ENCODE measurements at places on chromosomes 6 and 20.

DNA sequence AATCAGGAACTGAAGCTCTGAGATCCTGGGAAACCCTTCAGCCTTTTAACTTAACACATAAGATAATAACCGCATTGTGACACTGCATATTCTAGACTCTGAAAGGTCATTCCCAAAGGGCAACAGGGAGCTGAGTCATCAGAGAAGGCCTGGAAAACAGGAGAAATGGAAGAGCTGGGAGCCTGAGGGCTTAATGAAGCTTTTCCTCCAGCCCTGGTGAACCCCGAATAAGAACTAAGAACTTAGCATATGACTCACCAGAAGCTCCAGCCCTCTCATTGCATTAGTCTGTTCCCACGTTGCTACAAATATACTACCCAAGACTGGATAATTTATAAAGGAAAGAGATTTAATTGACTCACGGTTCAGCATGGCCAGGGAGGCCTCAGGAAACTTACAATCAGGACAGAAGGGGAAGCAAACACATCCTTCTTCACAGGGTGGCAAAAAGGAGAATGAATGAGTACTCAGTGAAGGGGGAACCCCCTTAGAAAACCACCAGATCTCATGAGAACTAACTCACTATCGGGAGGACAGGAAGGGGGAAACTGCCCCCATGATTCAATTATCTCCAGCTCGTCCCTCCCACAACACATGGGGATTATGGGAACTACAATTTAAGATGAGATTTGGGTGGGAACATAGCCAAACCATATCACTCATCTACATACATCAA is 648.5 kb downstream of the TFAP2A start:
- peak; percentile 0 for DNase-seq

- no peak for DNase-seq
These were observed 159.0 kb downstream of the ZNF217 start for GRCh38 chr20:53434662-53435061.

DNA sequence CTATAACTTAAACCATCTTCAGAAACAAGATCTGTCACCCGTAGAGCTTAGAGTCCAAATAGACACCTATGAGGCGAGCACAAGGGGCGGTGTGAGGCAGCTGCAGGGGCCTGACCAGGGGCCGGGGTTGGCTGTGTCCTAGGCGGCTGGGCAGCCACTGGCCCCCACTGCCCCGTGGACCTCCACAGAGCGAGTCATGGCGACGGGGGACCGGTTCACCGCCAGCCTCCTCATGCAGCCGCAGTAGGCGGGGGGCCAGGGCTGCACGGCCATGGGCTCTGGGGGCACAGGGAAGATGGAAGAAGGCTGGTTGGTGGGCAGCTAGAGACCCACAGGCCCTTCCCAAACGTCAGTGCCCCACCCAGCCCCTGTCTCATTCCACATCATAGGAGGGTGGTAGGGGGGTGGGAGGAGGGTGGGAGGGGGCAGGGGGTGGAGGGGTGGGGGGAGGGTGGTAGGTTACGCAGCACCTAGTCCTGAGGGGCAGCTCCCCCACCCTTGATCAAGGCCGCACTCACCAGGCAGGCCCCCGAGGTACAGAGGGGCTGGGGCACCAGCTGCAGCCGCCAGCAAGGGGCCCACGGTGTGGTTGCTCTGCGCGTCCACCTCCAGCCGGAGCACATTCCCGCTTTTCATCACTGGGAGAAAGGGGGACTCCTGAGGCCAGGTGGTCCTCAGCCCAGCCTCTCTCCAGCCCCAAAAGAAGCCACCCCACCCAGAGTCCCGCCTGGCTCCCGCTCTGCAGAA is 6.6 kb downstream of the ADRM1 start:
- no peak for DNase-seq

DNA sequence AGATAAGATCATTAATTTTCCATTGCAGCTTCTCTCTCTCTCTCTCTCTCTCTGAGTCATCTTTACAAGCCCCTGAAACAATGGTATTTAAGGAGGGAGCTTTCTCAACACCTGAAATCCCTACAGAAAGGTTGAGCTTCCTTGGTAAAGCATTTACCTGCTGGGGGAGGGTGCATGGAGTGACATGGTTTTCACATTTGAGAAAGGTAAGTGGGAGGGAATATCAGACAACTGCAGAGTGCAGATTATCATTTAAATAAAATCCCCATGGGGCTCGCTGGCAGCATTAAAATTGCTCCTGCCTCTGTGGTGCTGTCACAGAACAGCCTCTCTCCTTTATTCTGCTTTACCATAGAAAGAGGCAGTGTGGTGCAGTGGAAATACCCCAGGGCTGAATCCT is 10.3 kb upstream of the PDYN start:
- no peak for DNase-seq

DNA sequence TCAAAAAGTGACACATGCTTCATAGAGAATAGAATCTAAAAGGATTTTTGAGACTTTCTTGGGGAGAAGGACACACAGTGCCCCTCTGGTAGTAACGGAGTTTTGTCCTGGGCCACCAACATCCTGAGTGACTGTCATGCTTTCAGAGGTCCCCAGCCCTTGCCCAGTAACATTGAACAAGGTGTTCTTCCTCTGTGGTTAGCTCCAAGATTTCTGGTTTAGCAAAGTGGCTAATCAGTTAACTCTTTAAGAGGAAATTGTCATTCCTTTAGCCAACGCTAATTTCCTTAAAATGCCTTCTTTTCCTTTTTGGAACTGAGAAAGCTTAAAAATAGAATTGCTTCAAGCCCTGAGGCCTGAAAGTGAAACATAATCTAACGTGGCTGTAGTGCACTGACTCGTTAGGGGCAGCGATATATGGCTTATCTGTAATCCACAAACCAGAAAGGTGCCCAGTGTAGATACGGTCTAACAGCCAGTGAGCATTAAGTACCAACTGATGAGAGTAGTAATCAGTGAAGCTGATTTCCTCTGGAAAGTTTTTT is 7.8 kb downstream of the E2F3 start:
- no peak for DNase-seq

DNA sequence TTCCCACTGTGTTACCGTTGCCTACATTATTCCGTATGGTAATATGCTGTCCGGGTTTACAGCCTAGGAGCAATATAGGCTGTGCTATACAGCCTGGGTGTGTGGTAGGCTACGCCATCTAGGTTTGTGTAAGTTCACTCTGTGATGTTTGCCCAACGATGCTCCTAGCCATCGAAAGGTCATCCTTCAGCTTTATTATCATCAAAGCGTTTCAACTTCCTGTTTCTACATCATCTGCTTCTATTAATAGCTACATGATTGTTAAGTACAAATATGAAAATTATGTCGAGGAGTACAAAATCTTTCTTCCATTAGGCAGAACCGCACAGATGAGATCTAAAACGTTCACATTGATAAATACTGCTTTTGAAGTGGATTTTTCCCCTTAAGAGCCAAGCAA is 69.9 kb downstream of the PPP1R14C start:
- no peak for DNase-seq

DNA sequence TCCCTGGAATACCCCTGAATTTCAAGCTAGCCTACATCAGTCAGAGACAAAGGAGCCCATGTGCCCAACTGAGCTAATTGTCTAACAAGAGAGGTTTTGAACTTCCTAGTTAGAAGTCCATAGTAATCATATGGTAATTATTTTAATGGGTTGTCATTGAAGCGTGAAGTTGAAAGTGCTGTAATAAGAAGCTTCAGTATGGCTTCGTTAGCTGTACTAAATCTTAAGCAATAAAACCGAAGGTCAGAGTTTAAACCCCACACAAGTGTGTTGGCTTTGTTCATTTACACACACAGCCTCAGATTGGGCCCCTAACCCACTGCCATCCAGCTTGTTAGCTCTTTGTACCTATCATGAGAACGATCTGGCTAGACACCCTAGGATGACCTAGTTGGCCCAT is 195.6 kb upstream of the RIN2 start:
- DNase-seq = no peak

GRCh38 chr20:53935344-53936084 is 134.9 kb downstream of the BCAS1 start:
- no peak for DNase-seq

DNA sequence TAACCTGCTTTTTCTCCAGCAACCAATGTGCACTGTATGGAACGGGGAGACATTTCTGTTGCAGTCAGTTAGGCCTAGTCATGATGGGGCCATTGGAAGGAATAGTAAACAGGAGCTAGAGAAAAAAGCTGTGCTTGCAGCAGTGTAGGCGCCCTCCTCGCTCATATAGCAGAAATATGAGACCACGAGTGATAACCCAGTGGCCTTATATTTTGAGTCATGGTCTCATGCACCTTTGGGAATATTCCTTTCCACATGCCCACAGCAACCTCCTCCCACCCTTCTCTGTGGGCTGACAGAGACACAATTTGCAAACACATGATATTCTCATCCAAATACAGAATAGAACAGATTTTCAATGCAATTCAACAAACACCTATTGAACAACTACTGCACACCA is 248.9 kb upstream of the CITED2 start:
- DNase-seq = no peak

DNA sequence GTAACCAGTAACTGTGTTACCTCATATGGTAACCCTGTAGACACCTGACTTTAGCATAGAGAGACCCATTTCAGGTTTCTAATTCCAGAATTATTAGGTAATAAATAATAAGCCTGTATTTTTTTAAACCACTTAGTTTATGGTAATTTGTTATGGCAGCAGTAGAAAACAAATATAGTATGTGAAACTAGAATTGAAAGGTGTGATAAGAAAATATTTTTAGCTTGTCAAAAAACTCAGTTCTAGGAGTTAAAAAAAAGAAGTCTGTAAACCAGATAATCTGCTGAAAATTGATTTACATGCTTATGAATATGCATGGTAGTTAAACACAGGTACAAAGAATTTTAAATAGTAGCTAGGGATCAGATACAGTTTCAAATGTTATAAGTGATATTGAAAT is 695.0 kb upstream of the GJE1 start:
- DNase-seq = no peak

DNA sequence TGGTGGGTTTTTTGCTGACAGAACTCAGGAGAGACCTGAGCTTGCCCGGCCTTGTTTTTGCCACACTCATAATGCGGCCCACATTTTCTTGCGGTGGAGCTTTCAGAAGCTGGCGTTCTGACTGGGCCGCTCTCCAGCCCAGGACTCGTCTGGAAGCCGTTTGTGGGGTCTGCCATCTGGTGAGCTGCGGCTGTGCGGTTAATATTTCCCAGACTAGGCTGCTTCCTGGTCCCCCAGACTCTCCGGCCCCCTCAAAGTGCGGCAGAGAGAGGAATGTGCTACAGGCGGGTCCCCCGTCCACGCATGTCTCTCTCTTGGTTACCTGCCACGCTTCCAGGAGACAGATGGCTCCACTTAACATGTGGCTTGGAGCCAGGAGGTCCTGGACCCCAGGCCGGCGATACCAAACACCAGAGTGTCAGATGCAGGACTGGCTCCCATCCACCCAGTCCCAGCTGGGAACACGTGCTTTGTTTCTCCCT is 128.9 kb upstream of the PMEPA1 start:
- peak; percentile 96 for DNase-seq

DNA sequence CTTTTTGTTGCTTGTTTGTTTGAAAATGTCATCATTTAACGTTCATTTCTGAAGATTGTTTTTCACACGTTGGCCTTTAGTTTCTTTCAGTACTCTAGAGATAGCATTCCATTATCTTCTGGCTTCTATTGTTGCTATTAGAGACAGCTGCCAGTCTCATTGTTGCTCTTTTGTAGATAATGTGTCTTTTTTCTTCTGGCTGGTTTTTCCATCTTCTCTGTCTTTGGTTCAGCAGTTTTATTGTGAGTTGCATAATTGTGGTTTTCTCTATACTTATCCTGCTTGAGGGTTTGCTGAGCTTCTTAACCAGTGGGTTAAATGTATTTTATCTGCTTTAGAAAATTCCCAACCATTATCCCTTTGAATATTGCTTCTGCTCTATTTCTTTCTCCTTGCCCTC is 23.2 kb upstream of the AIG1 start:
- no peak for DNase-seq

- no peak for DNase-seq
These were observed 56.4 kb downstream of the CD24 start for GRCh38 chr6:106918115-106918514.

DNA sequence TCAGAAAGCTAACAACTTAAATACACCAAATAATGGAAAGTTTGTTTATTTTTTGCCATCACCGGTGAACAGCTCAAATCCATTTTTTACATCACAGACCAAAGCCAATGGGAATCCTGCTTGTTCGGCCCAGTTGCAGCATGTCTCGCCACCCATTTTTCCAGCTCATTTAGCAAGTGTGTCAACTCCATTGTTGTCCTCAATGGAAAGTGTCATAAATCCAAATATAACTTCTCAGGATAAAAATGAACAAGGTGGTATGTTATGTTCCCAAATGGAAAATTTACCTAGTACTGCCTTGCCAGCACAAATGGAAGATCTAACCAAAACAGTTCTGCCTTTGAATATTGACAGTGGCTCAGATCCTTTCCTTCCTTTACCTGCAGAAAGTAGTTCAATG is 65.3 kb upstream of the SMIM8 start:
- no peak for DNase-seq

- DNase-seq = no peak
These were observed 29.1 kb downstream of the PLCG1 start for GRCh38 chr20:41166201-41167117.

DNA sequence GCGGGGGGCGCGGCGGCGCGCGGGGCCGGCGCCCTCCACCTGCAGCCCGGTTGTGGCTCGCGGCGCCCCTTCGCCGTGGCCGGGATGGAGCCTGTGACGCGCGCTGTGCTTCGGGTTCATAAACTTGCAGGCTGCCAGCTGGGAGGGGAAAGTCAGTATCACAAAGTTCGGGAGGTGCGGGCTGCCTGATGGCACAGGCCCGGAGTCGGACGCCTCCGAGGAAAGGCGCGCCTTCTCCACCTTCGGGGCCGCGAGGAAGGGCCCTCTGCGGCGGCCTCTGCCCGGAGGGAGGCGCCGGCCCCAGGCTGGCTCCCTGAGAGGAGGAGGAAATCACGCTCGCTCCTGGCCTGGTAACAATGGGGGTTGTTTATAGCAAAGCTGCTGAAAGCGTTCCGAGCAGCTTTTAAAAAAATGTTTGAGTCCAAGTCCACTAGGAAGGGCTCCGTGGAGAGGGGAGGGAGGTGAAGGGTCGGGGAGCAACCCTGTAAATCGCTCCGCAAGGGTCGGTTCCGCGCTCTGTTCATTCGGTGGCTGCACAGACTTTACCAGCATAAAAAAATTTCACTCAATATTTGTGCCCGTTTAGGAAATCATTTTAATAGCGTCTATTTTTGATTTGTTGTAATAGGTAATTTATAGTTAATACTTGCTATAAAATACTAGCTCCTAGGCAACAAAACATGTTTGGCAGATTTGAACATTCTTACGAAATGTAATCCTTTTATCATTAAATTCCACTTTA is 1.0 kb downstream of the AFDN start:
- DNase-seq = no peak

DNA sequence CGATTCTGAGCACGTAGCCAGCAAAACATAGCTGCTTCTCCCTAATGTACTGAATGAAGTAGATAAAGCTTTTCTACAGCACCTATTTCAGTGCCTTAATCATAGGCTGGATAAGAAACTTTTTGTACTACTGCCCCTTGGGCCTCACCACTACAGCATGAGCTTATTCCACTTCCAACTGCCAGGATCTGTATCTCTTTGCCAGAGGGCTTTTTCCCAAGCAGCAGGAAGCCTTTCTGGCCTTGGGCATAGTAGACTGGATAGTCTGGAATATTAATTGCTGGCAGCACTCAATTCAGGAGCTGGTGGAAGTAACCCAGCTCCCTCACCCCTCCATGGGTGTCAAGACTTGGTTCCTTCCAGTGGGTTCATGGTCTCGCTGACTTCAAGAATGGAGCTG is 43.6 kb downstream of the ANKEF1 start:
- DNase-seq = no peak

- no peak for DNase-seq
These were observed 19.9 kb downstream of the ACSS1 start for GRCh38 chr20:25038103-25038410.
